ENCODE measurements at places on chromosomes 7 and 10.

GRCh38 chr7:47534322-47535034 lies 47.4 kb downstream of the TNS3 start:
- DNase-seq, result no peak

- DNase-seq, result no peak
These were observed 10.6 kb downstream of the RPA3 start for GRCh38 chr7:7707806-7708205.

GRCh38 chr10:102407425-102408130 lies 11.0 kb downstream of the PSD start:
- no peak for DNase-seq

DNA sequence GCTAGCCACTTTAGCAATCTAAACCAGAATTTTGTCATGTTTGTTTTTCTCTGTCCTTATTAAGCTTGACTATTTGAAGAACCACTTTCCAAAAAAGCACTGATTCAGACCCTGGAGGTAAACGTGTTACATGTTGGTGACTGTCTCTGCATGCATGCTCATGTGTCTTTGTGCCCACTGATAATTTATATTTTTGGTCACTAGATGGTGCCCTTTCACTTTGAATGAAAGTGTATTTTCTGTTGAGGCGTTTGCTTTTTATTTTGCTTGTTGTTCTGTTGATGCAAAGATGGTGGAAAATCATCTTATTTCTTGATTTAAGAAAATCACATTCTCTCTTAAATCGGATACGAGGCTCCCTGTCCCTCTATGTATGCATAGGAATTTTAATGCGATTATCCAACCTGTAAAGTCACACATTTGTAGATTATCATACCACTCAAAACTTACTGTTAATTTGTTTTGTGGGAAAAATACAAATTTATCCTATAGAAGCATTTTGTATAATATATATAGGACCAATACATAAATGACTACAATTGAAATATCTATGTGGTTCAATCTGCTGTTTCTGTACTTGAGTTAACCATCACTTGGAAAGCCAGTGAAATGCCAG lies 269.3 kb downstream of the BICC1 start:
- peak; percentile 59 for DNase-seq
